Body of pancreas (tissue), 4 donors: ENCODE measurements at places on chromosomes 11 and 22.

GRCh38 chr11:81174646-81175330 is 1558.9 kb downstream of the FAM181B start:
- DNase-seq, result no peak

GRCh38 chr22:33014621-33015020 is 43.6 kb downstream of the SYN3 start:
- no peak for DNase-seq

- no peak for DNase-seq
Observed at GRCh38 chr22:38072322-38073149, 11.4 kb downstream of the SLC16A8 start.

GRCh38 chr11:8277691-8278090 is 14.0 kb upstream of the LMO1 start:
- no peak for DNase-seq

DNA sequence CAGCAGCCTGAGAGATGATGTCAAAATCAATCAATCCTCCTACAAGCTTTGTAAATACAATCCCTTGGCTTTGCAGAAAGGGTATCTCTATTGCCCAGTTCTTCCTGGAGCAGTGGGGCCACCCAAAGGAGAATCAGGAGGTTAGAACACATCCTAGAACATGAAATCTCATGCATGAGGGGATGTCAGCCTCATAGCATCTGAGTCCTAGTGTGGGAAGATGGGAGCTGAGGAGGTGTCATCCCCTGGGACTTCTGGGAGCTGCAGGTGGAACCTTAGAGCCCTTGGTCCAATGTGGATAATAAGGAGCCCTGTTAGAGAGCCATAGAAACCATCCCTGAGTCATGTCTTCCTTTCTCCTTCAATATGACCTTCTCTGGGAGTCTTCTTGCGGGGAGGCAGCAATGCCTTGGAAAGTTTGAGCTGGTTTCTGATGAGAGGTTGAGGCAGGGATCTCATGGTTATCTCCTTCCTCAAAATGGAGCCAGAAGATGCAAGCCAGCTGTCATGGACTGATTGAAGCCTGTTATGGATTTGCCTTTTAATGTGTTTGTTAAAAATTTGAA is 74.8 kb downstream of the BDNF start:
- no peak for DNase-seq
